Kidney capillary endothelial cell (primary cell): ENCODE measurements at places on chromosomes 3 and 15.

GRCh38 chr15:88649753-88650551, 11.1 kb downstream of the ISG20 start:
- no peak for DNase-seq

DNA sequence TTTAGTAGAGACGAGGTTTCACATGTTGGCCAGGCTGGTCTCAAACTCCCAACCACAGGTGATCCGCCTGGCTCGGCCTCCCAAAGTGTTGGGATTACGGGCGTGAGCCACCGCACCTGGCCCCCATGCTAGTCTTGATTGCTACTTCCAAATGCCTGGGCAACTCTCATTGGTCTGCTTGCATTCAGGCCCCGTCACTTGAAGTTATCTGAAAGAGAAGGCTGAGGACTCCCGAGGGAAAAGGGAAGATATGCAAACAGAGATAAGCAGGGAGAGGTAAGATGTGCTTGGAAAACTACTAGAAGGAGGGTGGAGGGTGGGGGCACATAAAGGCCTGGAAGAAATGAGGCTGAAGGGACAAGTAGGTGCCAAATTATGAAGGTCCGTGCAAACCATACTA, 4.4 kb upstream of the LPP start:
- DNase-seq: no peak

DNA sequence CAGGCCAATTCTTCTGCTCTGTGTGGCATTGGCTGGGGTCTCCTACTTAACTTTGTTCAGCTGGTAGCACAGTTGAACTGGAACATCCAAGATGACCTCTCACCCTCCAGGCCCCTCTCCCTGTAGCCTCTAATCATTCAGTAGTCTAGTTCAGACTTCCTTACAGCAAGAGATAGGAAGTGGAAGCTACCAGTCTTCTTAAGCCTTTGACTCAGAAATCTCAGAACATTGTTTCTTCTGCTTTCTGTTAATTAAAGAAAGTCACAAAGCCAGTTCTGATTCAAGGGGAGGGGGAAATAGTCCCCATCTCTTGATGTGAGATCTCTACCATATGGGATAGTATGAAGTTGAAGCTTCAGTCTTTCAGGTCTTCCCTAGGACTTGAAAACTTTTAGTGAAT, 18.8 kb upstream of the SACM1L start:
- no peak for DNase-seq

- no peak for DNase-seq
Measured at GRCh38 chr3:45269952-45270351, 43.9 kb upstream of the TMEM158 start.

DNA sequence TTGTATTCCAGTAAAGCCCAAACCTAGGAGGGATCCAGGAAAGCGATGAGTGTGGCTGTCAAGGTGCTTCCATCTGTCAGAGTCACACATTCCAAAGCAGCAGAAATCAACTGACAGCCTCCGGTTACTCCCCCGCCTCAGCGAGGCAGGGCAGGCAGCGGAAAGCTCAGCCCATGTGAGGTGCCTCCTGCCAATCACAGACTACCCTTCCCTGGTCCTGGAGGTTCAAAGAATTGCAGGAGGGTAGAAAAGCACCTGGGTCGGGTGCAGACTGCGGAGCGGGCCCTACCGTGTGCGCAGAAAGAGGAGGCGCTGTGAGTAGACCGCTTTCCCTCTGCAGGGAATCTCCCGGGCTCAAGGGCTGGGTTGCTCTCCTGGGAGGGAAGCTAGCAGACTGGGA, at the start of gene UPK1B:
TSS of gene UPK1B (plus strand) at position 274 of the 400 bp plus-strand sequence. CDS start 13,144 bp downstream, outside the sequence.
- DNase-seq: no peak

GRCh38 chr15:78457101-78457500, 19.1 kb downstream of the IREB2 start:
- DNase-seq: no peak

- DNase-seq: no peak
Measured at GRCh38 chr3:172173316-172174254, 134.2 kb downstream of the FNDC3B start.
